Activated T-helper 9 cell treated with anti-CD3 and anti-CD28 coated beads, Interleukin-2, amount 50 U/mL, for 16 hours (primary cell): ENCODE measurements at places on chromosomes 6 and 20.

DNA sequence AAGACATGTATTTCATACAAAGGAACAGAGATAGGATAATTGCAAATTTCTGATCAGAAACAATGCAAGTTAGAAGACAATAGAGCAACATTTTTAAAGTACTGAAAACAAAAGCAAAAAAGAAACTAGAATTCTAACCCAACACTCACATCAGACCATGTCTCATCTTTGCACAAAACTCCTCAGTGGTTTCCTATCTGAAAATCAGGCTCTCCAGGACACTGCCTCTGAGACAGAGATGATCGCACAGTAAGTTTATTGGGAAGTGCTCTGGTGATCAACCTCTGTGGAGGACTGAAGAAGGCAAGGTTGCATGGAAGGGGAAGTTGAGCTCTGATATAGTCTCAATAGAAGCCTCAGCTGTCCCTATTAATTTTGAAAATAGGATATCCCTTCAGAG, 2.3 kb upstream of the TTBK1 start:
- DNase-seq: no peak

GRCh38 chr20:8744228-8744844, 324.6 kb upstream of the PLCB4 start:
- DNase-seq: no peak

DNA sequence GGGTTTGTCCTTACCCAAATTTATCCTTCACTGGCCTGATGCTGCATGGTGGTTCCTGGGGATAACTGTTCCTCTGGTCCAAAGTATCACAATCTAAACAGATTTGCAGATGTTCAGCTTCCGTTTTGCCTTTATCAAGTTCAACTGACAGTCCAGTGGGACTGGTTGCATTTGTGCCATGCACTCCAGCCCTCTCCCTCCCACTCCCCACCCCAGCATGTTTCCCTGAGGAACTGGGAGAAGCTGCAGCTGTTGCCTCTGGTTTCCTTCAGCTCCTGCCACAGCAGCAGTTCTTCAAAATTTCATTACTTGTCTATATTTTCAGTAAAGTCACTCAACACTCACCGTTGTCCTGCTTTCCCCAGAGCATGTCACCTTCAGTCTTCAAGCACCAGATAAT, 39.5 kb upstream of the KIF16B start:
- no peak for DNase-seq

DNA sequence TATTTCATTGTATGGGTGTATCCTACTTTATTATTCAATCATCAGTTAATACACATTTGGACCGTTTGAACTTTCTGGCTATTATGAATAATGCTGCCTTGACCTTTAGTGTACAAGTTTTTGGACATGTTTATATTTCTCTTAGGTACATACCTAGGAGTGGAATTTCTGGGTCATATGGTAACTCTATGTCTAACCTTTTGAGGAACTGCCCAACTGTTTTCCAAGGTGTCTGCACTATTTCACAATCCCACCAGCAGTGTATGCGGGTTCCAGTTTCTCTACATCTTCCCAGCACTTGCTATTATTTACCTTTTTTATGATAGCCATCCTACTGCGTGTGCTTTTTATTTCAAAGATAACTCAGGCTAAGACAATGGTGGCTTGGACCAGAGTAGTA, 14.3 kb upstream of the SLC13A3 start:
- DNase-seq: no peak

DNA sequence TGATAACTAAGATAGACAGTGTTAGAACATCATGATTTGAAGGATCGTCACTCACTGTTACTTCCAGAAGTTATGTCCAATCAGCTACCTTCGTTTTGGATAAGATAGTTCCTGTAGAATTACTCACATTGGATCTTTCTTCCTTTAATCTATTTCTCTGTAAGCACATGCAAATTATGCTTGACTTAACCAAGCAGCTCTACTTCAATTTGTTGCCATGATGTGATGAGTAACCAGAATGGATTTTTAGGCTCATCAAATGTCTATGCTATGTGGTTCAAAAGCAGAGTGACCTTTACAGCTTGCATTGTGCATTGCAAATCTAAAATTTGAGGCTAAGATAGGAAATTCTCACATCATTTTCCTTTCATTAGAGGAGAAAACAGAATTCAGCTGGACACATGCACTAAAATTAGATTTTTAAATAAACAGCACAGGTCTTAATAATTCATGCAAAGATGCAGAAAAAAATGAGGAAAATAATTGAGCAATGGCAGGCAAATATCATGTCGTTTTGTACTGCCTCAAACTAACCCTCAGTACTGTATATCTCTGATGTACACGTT, 76.7 kb upstream of the ZFP64 start:
- DNase-seq: no peak

- no peak for DNase-seq
Measured at GRCh38 chr20:56815796-56816195, 186.7 kb downstream of the TFAP2C start.

DNA sequence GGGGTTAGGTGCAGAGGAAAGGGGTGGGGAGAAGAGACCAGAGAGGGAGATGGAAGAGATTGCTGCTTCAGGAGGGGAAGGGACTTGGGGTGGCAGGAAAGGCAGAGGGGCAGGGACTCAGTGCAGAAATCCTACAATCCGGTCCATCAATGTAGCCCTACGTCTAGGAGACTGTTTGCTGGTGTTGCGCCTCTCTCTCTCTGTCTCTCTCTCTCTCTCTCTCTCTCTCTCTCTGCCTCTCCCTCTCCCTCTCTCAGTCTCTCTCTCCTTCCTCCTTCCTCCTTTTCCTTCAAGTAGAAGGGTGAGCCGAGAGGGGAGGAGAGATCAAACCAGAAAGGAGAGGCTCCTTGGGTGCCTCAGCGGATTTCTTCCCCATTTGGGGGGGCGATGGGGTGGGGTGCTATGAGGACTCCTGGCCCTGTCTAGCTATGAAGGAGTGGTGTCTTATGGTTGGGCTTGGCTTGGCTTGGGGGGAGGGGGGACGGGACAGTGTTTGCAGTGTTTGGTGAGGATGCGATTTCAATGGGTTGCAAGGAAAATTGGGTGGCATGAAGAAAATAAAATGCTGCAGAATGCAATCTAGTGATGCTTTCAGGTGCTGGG, 181.2 kb downstream of the TBXT start:
- no peak for DNase-seq

- DNase-seq: no peak
Measured at GRCh38 chr6:42279966-42280629, 62.4 kb upstream of the MRPS10 start.

- DNase-seq: no peak
Measured at GRCh38 chr6:168157272-168158212, 78.5 kb upstream of the FRMD1 start.

GRCh38 chr6:13544454-13545186, 29.8 kb upstream of the SIRT5 start:
- DNase-seq: no peak

DNA sequence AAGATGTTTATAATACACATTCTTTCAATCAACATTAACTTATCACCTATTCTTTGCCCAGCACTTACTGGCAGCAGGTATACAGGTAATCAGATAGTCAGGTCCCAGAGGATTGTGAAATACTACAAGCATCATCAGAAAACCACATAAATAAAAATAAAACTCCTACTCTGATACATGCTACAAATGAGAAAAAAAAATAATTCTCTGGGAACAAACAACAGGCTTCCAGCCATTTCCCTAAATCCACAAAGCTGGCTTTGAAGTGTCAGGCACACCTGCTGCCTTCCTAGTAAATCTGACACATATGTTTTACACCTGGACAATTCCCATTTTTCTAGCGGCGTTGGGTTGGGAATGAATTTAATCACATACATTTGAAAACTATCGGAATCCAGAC, 384.5 kb upstream of the CDH4 start:
- DNase-seq: no peak

- no peak for DNase-seq
Measured at GRCh38 chr6:41836022-41836659, 48.6 kb downstream of the TOMM6 start.

DNA sequence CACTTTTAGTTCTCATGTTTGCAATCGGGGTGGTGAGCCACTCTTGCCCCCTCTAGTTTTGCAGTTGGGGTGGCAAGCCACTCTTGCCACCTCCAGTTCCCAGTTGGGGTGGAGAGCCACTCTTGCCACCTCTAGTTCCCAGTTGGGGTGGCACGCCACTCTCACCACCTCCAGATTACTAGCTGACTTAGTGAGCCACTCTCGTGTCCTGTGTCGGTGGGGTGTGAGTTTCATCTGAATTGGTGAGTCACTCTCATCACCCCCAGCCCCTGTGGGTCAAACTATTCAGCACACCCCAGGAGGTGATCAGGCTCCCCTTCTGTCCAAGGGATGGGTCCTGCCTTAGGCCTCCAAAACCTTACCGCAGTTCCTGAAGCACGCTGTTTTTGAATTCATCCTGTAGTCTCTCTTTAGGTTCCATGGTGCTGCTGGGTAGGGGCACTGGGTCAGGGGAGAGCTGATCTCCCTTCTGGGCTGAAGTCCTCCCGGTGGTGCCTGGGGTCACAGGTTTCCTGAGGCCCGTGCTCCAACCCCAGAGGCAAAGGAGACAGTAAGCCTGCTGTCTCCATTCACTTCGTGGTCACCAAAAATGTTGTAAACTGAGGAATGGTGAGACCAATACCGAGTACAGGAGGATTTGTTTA, 224.2 kb upstream of the SYNCRIP start:
- no peak for DNase-seq

- DNase-seq: no peak
Measured at GRCh38 chr6:39298061-39298460, 16.2 kb downstream of the KCNK17 start.

GRCh38 chr20:45320948-45321595, 13.0 kb upstream of the MATN4 start:
- DNase-seq: no peak

DNA sequence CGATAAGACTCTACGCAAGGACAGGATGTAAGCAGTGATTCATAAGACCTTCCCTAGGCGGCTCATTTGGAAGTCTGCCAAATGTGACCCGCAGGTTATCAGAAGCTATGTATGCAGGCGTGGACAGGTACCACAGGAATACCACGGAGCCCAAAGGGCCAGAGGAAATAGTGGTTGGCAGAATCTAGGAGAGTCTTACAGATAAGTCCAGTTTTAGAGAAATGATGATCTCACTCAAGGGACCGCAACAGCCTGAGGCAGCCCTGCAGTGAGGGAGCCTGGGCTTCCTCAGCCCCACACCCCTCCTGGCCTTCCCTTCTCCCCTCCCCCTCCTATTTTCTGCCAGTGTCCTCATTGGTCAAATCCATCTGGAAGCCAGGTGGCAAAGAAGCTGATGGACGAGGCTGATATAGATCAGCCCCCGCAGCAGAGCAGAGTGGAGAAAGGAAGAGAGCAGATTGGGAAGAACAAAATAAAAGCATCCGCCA, 110.6 kb downstream of the FNDC1 start:
- no peak for DNase-seq

- no peak for DNase-seq
Measured at GRCh38 chr6:119090256-119090655, 11.8 kb upstream of the FAM184A start.

DNA sequence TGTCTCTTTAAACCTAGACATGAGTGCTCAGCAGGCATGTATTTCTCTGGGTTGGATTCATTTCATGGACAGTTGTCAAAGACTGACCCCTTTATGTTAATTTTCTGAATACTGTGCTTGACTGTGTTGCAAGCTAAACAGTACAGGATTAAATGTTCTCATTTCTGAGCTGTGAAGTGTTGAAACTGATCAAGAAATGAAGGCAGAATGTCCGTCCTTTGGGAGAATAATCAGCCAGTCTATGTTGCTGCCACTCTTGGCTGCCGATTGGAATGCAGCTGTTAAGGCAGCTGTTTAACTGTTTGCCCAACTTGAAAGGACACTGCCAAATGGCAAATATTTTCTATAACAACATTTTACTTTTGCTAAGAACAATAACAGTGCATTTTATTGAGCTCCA, 87.3 kb downstream of the CEP57L1 start:
- no peak for DNase-seq

DNA sequence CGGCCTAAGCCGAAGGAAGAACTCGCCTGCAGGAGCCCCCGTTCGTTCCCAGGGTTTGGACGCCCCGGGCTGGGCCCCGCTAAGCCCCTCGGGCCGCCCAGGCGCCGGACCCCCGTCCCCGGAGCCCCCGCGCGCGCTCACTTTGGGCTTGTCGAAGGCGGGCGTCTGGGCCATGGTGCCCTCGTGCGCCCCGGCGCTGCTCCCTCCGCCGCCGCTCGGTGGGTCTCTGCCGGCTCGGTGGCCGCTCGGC, 140 bp downstream of the ADA start:
- no peak for DNase-seq

GRCh38 chr6:72930556-72931132, 294.7 kb downstream of the KHDC1L start:
- no peak for DNase-seq

DNA sequence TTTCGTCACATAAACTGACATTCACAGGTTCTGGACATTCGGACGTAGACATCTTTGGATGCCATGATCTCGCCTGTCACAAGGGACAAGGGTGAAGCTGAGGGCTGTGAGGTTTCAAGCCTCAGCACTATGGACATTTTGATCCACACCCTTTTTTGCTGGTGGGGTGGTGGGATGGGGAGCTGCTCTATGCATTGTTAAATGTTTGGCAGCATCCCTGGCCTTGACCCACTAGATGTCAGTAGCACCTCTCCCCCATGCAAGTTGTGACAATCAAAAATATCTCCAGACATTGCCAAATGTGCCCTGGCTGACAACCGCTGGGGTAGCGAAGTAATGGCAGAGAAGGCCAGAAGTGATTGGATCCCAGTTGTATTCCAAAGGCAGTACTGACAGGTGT, 229.4 kb downstream of the TSHZ2 start:
- DNase-seq: no peak

GRCh38 chr6:1363729-1364572, 25.4 kb upstream of the FOXF2 start:
- DNase-seq: no peak

DNA sequence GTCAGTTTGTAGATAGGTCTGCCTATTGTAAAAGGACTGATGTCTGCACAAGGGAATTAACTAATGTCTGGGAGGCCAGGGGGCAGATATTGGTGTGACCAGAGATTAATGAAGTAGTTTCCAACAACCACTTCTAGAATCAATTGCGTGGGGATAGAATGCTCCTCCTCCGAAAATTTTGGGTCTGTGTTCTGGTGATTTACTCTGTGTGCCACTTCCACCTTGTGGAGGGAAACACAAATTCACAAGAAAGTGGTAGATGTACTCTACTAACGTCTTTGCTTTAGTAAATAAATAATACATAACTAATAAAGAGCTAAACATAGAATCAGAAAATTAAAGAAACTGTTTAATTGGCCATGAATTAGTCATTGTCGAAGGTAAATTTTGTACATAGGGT, 25.5 kb downstream of the TMEM14A start:
- no peak for DNase-seq

- no peak for DNase-seq
Measured at GRCh38 chr20:31698803-31699718, 23.6 kb downstream of the BCL2L1 start.
